ENCODE measurements at places on chromosomes 2 and 18.

DNA sequence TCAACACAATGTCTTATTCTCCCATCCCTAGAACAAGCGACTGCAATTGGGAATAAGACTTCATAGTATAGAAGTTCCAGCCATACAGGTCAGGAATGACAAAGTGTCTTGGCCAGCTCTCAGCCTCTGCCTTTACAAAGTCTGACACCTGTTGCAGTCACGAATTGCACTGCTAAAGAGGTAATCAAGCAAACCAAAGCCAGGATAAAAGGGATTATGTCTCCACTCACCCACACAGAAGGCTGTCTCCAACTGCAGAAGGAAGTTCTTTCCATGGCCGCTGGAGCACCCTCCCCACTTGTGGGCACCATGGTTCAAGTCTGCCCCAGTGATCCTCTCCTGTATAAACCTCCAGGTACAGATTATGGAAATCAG, 114.8 kb upstream of the PKDCC start:
- DNase-seq: no peak

DNA sequence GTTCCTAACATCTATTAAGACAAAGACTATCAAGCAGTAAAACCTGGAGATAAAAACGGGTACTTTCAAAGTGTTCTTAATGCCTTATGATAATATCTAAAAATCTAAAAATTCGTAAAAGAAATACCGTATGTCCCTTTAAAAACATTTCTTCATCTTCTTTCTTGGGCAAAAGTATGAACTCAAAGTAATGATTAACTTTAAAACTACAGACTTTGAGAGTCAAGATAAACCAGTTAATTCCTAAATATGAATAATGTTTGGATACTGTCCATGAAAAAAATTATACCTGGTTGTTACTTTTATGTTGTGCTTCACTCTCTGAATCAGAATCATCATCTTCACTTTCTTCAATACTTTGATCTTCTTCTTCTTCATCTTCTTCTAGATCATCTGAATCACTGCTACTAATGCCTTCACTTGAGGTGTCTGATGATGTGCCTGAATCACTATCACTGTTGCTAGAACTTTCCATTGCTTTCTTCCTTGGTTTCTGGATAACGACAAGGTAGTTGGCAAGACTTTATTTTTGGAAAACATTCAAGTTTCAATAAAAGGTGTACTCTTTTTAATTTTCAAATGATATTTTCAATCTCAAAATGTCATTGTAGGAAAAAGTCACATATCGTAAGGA, 152.3 kb upstream of the WDSUB1 start:
- DNase-seq: no peak

DNA sequence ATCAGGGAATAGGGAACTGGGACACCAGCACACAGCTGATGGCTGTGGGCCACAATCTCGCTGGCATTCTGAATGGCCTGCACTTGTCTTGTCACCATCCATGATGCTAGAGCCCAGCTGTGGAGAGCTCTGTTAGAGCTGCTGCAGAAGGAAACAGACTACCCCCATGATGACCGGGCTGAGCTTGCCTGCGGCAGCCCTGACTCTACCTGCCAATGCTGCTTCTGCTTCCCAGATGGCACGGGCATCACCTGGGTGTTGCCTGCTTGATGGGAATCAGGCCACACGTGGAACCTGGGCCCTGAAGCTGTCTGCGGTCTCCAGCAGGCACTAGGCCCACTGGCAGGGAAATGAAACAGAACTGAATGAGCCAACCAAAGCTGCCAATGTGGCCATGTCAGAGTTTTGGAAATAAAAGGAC, 11.2 kb upstream of the DAW1 start:
- no peak for DNase-seq

GRCh38 chr18:56257205-56257604, 381.2 kb downstream of the TXNL1 start:
- no peak for DNase-seq

- DNase-seq: no peak
Measured at GRCh38 chr2:8819194-8819593, 18.2 kb downstream of the KIDINS220 start.

DNA sequence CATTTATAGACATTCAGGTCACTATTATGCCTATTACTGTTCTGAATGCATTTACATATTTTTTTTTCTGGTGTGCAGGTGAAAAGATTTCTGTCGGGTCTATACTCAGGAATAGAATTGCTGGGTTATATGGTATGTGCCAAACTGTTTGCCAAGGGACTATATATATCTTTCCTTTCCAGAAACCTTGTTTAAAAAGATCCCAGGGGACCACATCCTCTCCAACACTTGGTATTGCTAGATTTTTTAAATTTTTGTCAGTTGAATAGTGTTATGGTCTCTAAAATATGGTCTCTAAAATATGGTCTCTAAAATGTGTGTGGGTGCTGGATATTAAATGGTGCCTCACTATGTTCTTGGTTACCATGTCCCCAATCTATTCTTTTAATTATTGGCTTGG, 131.3 kb downstream of the INSIG2 start:
- DNase-seq: no peak

GRCh38 chr18:45282101-45282812, 333.0 kb upstream of the SLC14A2 start:
- DNase-seq: no peak

DNA sequence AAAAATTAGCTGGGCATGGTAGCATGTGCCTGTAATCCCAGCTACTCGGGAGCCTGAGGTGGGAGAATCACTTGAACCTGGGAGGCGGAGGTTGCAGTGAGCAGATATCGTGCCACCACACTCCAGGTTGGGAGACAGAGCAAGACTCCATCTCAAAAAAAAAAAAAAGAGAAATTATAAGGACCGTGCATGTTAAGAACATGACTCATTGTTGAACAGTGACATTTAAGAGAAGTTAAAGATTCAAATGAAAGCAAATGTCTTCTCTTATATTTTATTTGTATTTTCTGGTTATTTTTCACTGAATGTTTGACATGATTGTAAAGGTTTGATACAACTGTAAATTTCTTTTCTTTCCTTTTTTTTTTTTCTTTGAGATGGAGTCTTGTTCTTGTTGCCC, 69.6 kb downstream of the APLF start:
- no peak for DNase-seq

GRCh38 chr2:216084547-216084946, 2.8 kb downstream of the TMEM169 start:
- no peak for DNase-seq

DNA sequence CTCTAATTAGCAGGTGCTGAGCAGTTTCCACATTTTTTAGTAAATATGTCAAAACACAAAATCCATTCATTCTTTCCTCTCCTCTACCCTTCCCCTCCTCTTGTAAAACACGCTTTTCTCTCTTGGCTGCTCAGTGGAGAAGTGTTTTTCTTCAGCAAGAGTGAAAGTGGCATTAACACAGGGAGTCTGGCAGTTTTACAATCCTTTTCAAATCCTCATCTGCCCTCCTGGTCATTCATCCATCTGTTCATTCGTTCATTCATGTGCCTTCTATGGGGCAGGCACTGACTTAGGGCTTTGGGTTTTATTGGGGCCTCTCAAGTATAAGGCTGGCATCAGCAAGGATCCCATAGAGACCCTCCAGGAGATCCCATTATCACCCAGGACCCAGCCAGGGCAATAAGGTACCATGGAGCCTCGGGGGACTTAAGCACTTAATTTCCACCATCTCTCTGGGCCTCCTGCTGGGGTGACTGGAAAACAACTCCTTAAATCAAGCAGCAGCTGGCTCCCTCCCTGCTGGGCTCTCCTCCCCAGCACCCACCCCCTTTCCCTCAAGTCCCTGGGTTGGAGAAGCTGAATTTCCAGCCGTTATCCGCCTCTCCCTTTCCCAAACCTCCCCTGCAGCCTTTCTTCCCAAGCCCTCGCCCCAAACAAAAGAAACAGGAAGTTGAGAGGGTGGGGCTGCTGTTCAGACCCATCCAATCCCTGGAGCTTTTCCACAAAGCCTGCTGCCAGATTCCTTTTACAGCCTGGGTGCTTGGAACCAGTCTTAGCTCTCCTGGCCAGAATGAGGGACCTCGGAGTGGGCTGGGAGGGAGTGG, 32.6 kb downstream of the MARCHF4 start:
- no peak for DNase-seq

DNA sequence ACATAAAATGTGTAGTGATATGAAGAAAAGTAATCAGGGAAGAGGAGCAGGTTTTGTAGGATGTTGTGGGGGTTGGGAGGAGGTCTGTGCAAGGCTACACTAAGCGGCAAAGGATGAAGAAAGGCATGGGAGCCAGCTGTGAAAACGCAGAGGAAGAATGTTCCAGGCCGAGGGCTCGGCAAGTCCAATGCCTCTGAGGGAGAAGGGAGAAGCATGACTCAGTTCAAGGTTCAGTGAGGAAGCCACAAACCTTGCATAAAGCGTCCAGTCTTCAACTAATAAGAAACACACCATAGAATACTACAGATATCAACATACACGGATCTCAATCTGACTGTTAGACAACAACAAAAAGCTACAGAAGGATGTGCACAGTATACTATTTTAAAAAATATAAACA, 16.2 kb downstream of the EPB41L3 start:
- DNase-seq: no peak

DNA sequence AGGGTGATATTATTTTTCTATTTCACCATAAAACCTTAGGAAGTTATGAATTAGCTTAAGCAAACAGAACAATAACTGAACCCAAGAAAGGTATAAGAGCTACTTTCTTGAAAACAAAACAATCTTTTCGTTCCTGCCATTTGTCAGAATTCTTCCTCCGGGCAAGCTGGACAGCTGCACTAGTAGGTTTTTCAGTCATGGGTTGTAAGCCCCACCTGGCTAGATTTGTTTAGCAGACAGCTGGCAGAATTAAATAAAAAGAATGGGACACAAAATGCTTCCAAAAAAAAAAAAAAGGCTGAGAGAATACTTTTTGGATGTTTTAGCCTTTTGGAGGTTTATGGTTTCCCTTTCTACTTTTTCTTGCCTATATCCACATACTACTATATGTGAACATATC, 694.1 kb downstream of the ARHGAP15 start:
- no peak for DNase-seq

DNA sequence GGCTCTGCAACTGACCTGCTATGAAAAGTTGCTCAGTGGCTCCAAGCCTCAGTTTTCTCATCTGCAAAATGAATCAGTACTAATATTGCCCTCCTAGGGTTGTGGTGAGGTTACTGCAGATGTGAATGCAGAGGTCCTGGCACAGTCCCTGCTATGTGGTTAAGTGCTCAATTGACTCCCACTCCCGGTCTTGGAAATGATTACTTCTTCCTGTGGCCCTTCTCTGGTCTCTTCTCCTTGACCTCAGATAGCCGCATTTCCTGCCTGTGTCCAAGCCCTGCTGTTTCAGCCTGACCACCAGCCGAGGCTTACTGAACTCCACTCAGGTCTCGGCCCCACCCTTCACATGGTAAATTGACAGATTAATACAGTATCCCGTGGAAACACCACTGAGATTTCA, 26.3 kb downstream of the CNGA3 start:
- no peak for DNase-seq

DNA sequence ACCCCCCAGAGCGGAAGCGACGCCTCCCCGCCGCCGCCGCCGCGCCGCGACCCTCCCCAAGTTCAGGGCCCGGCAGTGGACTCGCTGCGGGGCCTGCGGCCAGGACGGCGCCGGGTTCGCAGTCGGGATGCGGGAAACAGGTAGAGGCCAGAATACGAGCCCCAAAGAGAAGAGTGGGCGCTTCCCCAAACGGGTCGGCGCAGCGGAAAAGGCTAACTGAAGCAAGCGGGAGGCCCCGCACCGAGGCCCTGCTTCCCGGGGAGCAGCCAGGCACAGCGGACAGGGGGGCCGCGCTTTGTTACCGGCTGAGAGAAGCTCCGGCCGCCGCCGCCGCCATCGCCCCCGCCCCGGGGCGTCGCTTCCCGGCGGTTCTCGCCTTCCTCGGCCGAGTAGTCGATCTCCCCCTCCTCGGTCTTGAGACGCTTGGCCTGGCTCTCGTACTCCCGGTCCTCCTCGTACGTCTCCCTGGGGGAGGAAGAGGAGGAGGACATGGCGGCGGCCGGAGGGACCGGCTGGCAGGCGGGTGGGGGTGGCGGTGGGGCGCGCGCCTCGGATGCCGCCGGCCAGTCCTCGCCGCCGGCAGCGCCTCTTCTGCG, 494 bp downstream of the HNRNPLL start:
- peak; percentile 29 for DNase-seq

DNA sequence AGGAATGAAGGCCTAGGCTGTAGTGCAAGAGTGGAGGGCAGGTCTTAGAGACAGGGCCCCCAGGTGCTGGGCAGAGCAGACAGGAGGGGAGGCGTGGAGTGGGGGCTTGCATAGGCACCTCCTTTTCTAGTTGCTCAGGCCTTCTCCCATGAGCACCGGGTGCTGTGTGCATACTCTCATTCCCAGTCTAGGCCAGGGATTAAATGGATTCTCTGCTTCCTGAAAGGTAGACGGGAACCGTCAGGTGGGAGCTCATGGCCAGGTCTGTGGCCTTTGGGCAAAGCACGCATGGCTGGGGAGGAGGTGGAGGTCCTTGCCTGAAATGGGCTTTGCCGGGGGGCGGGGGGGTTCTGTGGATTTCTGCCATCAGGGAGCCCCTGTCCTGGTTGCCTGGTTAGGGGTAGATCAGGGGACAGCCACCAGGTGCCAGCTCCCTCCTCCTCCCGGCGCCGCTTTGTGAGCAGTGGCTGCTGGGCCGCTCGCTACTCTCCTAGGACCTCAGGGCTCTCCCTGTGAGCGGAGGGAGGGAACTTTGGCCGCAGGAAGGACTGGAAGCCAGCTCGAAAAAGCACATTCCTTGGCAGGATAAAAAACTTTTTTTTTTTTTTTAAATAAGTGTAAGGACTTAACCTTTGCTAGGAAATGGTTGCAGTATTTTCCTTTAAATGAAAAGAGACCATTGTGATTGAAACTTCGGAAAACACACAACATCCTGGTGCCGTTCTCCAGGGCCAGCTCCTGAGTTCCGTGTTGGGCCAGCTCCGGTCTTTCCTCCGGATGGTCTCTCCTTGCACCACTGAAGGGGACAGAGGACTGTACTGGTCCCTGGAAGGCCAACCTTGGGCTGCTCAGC, 82.8 kb upstream of the HAAO start:
- DNase-seq: no peak

DNA sequence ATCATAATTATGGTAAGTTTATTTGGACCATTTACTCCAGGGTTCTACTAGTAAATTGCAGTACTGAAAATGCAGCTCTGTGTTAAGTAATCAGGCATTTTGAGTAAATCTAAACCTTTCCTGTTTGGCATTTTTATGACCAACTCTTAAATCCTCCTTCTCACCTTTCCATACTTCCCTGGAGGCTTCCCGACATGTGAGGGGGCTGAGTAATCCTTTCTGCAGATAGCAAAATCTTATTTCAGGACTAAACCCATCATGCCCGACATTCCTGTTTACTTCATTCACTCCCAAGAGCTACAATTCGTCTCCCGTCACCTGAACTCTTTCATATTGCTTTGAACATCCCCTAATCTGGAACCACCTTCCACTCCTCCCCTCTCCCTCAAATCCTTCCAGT, 296.6 kb downstream of the IKZF2 start:
- no peak for DNase-seq

GRCh38 chr2:127567351-127567854, 31.9 kb downstream of the MYO7B start:
- DNase-seq: no peak

- DNase-seq: no peak
Measured at GRCh38 chr2:168611091-168611490, 155.0 kb downstream of the CERS6 start.

Data from activated T-helper 2 cell treated with anti-CD3 and anti-CD28 coated beads, Interferon-gamma antibody, Interleukin-2, Interleukin-4, amounts not matched to agents 10 μg/mL and 5 μg/mL and 100 μg/mL, durations not matched to agents 14 hours and 24 hours and 36 hours (primary cell).